ENCODE measurements at places on chromosomes 6 and 20.
A peak's percentile ranks its signal among the peaks of the same experiment; 100 is the strongest.

DNA sequence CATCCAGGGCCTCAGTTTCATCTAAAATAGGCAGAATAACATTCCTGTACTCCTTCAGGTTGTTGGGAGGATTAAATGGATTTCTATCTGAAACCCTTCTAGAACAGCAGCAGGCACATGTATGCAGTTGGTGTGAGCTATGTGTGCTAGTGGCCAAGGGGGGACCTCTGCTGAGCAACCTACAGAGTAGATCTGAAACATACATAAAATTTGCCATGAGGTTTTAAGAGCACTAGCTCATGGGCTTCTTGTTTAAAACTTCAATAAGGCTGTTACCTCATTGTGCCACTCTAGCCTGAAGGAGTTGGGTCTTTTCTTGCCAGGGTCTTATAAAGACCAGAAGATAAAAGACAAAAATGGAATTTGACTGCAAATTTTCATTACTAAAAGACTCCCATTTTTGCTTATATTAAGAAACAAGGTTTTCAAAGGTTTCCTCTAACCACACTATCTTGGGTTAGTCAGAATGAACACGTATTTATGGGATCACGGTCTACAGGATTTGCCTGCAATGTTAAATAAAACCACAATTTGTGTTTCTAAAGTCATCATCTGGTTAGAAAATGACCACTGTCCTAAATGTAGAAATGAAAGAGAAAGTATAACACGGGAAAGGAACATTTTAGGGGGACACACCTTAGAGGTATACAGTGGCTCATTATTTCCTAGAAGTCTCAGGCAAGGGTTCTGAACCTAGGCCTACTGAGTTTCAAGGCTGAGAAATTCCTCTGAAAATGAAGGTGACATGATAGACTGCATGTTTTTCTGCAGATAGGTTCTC lies 144.9 kb upstream of the OLIG3 start:
- DNase-seq: no peak

GRCh38 chr20:61307686-61308476 lies 55.8 kb downstream of the CDH4 start:
- no peak for DNase-seq

DNA sequence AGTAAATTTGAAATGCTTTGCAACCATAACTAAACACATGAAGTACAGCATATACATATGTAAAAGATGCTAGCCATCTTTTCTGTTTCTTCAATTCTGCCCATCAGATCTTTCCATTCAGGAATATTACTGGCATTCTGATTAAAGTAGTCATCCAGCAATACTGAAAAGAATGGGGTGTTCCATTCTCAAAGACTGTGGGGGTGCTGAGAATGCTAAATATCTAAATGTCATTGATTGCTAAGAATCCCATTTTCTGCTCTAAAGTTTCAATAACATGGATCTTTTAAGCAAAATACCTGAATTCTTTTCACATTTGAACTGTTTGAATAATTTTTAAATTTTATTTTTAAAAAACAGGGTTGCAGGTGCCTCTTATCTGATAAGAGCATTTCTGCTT lies 6.2 kb downstream of the RSPO3 start:
- DNase-seq: no peak

- DNase-seq: no peak
Observed at GRCh38 chr6:47358440-47359225, 48.9 kb upstream of the TNFRSF21 start.

GRCh38 chr6:44956396-44956795 lies 371.7 kb upstream of the RUNX2 start:
- DNase-seq: no peak

DNA sequence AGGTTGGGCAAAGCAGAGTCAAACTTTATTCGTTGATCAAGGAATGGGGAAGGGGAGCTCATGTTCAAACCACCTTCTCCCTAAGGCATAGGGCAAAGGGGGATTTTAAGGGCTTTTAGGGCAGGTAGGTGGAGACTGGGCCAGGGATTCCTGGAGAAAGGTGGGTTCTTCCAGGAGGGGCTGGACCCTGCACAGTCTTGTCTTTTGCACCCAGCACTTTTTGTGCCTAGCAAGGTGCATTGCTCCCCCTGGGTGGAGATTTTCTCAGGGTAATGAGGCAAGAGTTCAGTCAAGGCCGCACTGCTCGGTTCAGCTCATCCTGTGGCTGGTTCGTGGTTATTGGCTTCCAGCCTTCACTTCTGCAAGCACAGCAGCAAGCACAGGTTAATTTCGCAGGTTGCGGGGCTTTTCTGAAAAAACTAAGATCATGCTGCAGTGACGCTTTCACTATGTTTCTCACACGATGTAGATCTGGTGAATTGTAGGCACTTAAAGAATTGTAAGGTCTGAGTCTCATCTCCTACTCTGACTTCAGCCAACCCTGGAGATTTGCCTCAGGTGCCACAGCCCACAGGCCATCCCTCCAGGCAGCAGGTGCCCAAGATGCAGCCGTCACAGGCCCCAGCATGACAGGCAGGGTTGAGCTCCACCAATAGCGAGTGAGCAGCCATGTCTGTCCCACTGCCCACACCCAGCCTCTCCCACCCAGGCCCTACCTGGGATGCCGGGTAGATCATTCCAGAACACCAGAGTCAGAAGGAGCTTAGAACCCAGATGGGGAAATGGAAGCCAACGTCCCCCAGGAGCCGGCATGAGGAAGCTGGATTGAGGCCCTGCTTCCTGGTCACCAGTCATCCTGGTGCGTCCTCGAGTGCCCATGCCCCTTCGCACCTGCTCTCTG lies 37.1 kb downstream of the SUN5 start:
- DNase-seq: no peak

DNA sequence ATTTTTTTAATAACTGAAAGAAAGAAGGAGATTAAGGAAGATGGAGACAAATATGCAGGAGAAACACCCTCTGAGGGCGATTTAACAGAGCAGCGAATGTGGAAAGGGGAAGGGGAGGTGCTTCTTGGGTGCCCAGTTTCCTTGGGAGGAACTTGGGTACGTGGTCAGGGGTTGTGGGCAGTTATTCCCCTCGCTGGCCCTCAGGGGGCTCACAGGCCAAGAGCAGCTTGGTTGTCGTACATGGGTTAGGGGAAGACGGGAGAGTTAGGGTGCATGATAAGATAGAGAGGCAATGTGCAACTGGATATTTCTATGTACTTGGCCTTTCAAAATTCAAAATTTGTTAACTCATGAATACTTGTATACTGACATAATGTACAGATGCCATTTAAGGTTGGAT lies 7.0 kb upstream of the TUBB2A start:
- no peak for DNase-seq

GRCh38 chr20:50475681-50476292 lies 34.4 kb upstream of the PTPN1 start:
- DNase-seq: no peak

DNA sequence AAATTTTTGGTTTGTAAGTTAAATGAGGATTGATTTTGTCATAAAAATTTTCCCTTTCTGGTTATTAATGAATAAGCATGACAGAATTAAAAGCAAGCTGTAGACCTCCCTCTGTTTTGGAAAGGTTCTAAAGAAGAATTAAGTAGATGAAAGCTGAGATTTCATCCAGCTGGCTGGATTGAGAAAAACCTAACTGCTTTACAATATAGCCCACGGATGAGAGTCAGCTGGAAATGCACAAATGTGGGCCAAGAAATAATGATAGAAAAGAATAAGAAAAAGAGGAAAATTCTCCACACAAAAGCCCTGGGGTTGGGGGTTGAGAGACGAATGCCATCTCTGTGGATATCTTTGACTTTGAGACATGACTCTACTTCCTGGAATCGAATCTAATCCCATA lies 631.6 kb downstream of the HDGFL1 start:
- DNase-seq: no peak

DNA sequence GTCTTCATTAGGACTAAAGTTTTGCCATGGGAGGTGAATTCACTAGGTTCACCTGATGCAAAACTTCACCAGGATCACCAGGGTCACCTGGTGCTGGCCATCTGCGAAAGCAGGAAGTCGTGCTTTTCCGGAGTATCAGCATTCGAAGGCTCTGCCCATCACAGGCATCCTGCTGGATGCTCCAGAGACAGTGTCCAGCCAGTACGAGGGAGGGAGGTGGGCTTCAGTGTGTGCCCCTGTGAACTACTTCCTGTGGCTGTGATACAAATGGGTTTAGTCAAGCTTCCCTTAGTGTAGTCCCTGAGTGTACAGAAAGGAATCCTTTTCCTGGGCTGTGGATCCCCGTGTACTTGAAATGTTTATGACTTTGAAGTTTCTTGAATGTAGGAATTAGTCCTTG lies 3.4 kb upstream of the RPS6KA2 start:
- no peak for DNase-seq

GRCh38 chr6:127954082-127954481 lies 53.2 kb upstream of the THEMIS start:
- no peak for DNase-seq

DNA sequence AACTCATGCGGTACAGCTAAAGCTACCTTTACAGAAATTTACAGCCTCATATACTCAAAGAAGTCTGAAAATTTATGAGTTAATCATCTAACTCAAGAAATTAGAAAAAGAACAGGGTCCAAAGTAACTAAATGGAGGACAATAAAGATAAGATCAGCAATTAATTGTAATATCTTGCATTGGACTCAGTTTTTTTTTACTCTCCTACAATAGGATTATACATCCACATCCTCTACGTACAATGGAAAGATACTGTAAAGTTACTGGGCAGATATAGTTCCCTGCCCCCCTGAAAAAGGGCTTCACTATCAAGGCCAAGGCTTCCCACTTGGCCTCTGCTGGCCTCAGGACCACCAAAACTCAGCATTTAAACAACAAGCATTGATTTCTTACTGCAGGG lies 31.5 kb upstream of the MOCS1 start:
- no peak for DNase-seq

- DNase-seq: no peak
Observed at GRCh38 chr6:107154131-107154800, 39.0 kb upstream of the BEND3 start.

- DNase-seq: no peak
Observed at GRCh38 chr6:25332655-25333071, 53.5 kb downstream of the CARMIL1 start.

- no peak for DNase-seq
Observed at GRCh38 chr6:35014341-35014740, 125.3 kb downstream of the ANKS1A start.

- no peak for DNase-seq
Observed at GRCh38 chr20:47929368-47930115, 144.3 kb upstream of the SULF2 start.

DNA sequence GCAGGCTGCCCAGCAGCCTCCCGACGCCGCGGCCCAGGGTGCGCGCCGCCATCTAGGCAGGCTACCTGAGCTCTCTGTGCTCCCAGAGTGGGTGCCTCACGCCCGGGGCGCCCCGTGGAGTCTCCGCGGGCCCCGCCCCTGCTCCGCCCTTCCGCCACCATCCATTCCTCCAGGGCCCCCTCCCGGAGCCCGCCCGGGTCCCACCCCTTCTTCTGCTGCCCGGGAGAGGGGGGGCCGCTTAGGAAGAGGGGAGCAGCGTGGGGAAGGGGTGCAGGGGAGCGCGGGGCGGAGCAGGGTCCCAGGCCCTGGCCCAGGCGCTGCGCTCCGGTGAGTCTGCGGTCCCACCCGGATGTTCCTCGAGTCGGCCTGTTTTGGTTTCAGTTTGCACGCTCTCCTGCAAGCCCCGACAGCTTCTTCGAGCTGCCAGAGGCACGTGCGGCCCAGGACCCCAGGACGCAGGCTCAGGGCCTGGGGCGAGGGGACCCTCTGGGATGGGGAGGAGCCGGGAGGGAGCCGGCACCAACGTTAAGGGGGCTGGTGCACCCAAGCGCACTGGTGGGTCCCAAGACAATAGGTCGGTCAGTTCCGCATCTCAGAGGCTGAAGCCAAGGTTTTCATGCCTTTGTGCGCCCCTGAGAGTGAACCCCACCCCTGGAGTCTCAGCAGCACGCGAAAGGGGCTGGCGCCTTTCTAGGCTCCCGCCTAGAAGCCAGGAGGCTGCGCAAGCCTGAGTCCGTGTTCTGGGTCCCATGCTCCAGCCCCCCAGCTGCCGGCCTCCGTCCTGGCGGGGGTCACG lies at the start of gene ACSS1:
ACSS1 (minus strand) TSS at position 89 of the 796 bp plus-strand sequence; CDS start at position 52, 37 bp downstream.
- DNase-seq: peak; percentile 47

GRCh38 chr6:5486214-5486613 lies 224.9 kb downstream of the FARS2 start:
- DNase-seq: no peak

- no peak for DNase-seq
Observed at GRCh38 chr6:165167861-165168260, 141.5 kb downstream of the C6orf118 start.

GRCh38 chr6:15344831-15345230 lies 99.0 kb downstream of the JARID2 start:
- no peak for DNase-seq
